ENCODE measurements at places on chromosomes 13 and 19.

DNA sequence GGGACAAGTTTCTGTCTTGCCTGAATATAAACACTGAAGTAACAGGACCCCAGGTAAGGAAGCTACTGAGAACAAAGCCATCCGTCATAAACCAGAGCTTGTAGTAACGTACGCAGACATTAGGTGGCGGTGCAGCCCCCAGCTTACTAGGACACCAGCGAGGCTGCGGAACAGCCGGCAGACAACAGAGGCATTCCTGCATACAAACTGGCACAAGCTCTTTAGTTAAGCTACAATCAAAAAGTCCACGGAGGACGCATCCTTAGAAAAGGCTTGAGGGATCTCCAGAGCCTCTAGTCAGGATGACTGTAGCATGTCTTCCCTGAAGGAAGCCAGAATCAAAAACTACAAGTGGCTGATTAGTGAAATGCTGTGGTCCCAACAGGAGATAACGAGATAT, 26.2 kb downstream of the ZNF160 start:
- no peak for DNase-seq

- no peak for DNase-seq
These were observed 792.1 kb upstream of the SPRY2 start for GRCh38 chr13:81133066-81133465.

DNA sequence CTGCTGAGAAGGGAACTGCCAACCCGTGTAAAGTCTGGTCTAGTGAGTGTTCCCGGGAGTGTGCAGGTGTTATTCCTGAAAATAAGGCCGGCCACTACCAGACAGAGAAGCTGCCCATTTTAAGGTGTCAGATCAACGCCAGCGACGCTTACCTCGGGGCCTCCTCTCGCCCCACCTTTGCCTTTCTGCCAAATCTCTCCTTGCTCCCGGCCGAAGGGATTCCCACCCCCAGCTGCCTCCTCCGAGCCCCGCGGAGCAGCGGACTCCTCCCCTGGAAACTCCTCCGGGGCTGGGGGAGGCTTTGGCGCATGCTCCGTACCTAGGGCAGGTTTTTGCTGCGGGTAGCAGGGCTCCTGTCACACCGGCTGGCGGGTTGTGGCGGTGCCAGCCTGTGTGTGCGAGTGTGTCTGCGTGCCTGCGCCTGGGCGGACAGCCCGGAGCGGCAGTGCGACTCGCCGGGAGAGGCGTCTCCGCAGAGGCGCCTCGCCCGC, at the start of gene HS6ST3:
TSS of gene HS6ST3 (plus strand) at position 359 of the 491 bp plus-strand sequence.
- no peak for DNase-seq

DNA sequence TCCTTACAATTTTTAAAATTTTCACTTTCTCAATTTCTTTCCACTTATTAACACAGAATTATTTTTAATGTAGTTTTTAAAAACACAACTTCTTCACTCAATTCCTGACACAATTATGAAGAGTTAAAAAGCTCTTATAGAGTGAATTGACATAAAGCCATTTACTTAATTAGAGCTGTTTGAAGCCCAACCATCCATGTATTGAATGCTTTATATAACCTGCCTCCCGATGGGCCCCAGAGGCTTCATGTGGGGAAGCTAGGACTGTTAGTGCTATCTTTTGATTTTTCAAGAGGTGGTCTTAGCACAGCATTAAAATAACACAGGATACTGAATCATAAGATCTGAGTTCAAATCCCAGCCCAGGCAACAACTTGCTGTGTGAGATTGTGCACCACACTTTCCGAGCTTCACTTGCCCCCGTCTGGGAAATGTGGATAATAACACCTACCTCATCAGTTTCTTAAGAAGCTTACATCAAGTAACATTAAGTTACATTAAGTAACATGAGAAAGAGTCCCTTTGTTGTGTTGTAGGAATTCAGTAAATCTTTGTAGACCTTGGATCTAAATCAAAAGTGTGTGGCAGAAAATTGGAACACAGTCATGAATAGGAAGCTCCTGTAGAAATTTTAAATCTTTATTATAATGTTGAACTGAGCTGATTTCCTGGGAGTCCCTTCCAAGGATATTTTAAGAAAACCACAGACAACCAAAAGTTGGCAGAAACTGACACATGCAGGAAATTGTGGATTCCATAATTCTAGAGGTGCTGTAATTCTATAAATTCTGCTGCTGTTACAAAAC, 5.5 kb upstream of the ENOX1 start:
- no peak for DNase-seq

- DNase-seq = no peak
These were observed 524.7 kb upstream of the HTR2A start for GRCh38 chr13:47421525-47421924.

GRCh38 chr13:102280366-102280765, 121.5 kb downstream of the FGF14 start:
- no peak for DNase-seq

DNA sequence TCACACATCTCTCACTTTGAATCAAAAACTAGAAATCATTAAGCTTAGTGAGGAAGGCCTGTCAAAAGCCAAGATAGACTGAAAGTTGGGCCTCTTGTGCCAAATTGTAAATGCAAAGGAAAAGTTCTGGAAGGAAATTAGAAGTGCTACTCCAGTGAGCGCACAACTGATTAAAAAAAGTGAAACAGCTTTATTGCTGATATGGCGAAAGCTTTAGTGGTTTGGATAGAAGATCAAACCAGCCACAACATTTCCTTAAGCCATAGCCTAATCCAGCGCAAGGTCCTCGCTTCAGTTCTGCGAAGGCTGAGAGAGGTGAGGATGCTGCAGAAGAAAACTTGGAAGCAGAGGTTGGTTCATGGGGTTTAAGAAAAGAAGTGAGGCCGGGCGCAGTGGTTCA, 7.6 kb downstream of the PCCA start:
- DNase-seq = no peak

DNA sequence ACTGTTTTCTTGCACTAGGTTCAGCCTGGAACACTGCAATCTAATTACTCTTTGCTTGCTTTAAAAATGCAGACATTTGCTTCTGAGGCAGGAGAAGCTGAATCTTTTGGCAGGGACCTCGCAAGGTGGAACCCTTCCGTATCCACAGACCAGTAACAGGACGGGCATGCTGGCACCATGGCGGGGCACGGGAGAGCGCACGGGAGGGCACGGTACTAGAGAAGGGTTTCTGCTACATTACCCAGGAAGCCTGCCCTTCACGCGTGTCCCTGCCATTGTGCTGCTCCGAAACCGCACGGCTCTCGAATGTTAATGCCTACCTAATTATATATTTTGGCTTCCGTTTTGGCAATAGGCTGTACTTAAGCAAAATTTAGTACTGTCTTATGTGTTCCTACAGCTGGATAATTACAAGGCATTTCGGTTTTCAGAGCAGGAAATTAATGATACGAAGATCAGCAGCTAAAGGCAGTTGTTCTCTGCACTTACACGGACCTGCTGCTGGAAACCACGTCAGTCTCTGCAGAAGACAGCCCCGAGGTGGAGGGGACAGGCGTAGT, 430.4 kb downstream of the IRS2 start:
- no peak for DNase-seq

GRCh38 chr13:30567072-30567471, 50.6 kb upstream of the USPL1 start:
- DNase-seq = no peak

GRCh38 chr19:31113293-31113692, 235.9 kb downstream of the TSHZ3 start:
- DNase-seq = no peak

DNA sequence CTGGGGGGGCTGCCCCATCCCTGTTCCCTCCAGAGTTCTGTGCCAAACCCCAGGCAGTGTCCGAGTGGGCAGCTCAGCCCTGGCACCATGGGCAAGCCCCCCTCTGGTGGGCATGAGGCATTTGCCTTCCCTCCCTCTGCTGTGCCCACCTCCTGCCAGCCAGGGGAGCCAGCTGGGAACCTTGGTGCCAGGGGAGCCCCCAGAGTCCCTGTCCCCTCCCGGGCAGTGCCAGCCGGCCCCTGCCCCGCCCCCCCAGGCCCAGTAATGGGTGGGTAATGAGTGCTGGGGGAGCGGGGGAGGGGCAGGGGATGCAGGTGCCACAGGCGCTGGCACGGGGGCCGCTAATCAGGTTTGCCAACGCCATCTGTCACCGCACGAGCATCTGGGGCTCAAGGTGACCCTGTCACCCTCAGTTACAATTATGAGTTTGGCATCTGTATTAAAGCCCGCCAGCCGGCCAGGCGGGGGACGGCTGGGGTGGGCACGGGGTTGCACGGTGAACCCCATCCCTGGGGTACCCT, 5.9 kb downstream of the DAND5 start:
- no peak for DNase-seq

GRCh38 chr19:11142528-11143171, 12.9 kb downstream of the SPC24 start:
- no peak for DNase-seq

DNA sequence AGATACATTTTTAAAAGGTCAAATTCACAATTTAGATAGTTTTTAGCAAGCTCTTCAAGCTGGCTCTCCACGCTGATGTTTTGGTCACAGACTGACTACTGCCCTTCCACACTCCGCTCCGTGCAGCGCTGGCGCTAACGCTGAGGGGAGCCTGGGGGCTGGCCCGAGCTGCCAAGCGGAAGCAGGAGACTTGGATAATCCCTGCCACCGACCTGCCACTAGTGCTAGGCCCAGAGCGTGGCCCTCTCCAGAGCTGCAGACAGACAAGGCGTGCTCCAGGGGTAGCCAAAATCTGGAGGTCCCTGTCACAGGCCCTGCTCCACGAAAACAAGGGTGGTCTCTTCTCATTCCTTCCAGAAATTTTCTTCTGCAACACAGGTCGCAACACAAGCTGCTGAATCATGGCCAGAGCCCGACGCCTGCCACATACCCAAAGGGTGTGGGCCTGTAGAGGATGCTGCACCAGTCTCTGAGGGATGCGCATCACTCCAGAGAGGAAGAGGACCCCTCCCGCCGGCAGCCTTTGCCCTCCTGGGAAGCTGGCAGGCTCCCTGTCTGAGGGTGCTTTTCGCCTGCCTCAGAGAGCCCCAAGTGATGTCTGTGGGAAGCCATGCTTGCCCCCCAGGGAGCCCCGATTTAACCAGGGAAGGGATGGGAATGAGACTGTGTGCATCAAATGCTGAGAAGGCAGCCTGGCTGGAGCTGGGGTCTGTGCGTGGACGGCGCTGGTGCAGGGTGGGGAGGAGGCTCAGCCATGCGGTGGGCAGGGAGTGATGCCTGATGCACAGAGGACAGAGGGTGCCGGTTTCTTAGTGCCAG, 21.6 kb downstream of the CAPS start:
- DNase-seq = no peak

- DNase-seq = no peak
These were observed 24.9 kb downstream of the CELF5 start for GRCh38 chr19:3249408-3249807.

GRCh38 chr19:55483706-55484592, 1.0 kb upstream of the NAT14 start:
- no peak for DNase-seq

GRCh38 chr13:54165581-54166215, 1137.1 kb downstream of the OLFM4 start:
- no peak for DNase-seq

DNA sequence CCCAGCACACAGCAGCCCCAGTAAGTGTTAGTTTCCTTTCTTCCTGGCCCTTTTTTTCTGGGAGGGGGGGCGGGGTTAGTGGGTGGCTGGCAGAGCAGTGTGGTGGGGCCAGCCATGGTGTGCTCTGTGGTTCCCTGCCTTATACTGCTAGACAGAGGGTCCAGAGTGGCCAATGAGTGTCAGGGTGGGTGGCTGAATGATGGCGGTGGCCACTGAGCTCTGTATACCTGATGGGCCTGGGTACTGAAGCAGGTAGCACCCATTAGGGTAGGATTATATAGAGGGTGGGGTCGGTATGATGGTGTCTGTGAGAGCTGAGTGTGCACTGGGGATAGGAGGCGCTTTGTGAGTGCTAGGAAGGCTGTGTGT, 13.8 kb downstream of the CIC start:
- DNase-seq = no peak

- no peak for DNase-seq
These were observed 8.8 kb upstream of the SULT2B1 start for GRCh38 chr19:48543121-48543710.

DNA sequence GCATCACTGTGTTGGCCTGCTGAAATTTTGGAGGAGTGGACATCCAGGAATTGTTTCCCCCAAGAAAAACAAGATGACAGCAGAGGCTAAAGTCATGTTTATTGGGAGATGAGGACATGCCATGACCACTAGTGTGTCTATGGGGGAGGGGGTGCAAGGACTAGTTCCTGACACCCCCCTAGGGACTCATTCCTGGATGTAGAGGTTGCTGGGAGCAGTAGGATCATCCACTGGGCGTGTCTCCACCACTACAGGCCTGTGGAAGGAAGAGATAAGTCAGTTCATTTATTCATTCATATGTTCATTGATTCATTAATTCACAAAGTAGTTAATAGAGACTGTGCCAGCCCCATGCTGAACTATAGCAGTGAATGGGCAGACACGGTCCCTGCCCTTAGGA, 30.2 kb downstream of the MAP4K1 start:
- DNase-seq = no peak

- DNase-seq = no peak
These were observed 536 bp upstream of the AKAP8 start for GRCh38 chr19:15379999-15380647.

DNA sequence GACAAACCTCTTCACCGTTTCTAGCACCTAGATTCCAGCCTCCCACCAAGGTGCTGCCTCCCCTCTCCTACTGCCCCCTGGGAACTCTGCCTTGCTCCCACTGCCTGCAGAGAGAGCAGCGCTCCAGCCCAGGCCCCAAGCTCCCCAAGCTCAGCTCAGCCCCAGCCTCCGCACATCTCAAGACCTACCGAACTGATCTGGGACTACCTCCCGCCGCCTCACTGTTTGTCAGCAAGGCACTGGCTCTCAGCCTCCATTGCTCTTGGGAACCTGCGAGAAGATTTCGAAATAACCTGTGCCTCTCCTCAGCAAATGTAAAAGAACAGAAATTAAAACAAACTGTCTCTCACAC, 92.4 kb upstream of the GPR183 start:
- no peak for DNase-seq

DNA sequence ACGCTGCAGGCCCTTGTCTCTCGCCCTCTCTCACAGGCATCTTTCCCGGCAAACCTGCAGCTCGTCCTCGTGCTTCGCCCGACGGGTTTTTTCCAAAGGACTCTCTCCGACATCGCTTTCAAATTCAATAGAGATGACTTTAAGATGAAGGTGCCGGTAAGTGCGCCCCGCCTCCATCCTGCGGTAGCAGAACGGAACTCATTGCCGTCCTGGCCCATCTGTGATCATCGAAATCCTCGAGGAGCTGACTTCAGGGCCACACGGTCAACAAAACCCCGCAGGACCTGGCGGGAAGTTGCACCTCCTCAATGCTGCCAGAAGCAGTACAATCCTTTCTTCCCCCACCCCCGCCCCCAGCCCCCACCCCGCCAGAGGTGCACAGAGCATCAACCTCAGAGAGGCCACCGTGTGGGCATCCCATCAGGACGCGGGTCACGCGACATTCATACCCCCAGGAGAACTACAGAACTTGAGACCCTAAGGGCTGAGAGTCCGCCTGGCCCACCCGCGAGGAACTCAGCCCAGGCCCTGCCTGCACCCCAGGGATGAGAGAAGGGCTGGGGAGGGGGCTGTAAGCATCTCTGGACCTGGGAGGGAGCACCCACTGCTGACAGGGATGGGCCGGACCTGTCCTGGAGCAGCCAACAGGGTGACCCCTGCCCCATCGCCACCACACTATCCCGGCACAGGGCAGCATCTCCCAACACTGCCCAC, 44.9 kb upstream of the F7 start:
- no peak for DNase-seq

GRCh38 chr13:49220036-49220855, at the start of gene MLNR:
MLNR (plus strand) TSS chr13:49220338; CDS start chr13:49220338, 0 bp downstream.
- DNase-seq = no peak

GRCh38 chr13:62292714-62293480, 877.2 kb upstream of the PCDH20 start:
- no peak for DNase-seq

Data from activated naive CD4-positive, alpha-beta T cell (primary cell).